ENCODE measurements at places on chromosomes 2 and 18. TPM values are rescaled to one million over a fixed set of nuclear protein-coding genes. Genes with fewer than 3 reads are reported as not detected.

Gene MYL12A
- 728 TPM for total RNA-seq

Gene SLC30A3
- total RNA-seq = not detected

Gene PCBP1
- total RNA-seq = 23.1 TPM

Gene TEKT4
- not detected for total RNA-seq

Gene BMP10
- not detected for total RNA-seq

Gene TUBA3E
- total RNA-seq = not detected

Gene SKA1
- 0.95 TPM for total RNA-seq

Gene ELAC1
- total RNA-seq = 4.5 TPM

Data from bronchial smooth muscle cell (primary cell).